ENCODE measurements at places on chromosomes 6 and 20. TPM values are rescaled to one million over a fixed set of nuclear protein-coding genes. Genes with fewer than 3 reads are reported as not detected.

DNA sequence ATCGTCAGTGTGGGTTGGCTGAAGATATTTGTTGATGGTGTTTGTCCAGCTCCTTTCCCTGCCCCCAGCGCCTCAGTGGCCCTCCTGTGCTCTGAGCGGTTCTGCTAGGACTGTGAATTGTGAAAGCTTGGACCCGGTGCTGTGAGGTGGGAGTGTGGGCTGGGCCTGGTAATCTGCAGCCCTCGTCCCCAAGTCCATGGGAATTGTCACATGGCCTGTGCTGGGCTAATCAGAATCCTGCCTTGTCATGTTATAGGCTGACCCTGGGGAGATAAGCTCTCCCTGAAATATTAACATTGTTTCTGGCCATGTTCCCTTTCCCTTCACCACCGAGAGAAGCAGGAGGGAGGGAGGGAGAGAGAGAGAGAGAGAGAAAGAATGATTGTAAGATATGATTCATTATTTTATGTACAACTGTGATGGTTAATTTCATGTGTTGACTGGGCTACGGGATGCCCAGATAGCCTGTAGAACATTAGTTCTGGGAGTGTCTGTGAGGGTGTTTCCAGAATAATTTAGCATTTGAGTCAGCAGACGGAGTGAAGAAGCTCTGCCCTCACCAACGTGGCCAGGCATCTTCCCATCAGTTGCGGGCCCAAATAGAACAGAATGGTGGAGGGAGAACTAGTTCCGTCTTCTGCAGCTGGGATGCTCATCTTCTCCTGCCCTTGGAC is 62.4 kb downstream of the TFAP2C start:
- no peak for DNase-seq

GRCh38 chr6:113920663-113921267 is 50.2 kb downstream of the HDAC2 start:
- DNase-seq, result no peak

DNA sequence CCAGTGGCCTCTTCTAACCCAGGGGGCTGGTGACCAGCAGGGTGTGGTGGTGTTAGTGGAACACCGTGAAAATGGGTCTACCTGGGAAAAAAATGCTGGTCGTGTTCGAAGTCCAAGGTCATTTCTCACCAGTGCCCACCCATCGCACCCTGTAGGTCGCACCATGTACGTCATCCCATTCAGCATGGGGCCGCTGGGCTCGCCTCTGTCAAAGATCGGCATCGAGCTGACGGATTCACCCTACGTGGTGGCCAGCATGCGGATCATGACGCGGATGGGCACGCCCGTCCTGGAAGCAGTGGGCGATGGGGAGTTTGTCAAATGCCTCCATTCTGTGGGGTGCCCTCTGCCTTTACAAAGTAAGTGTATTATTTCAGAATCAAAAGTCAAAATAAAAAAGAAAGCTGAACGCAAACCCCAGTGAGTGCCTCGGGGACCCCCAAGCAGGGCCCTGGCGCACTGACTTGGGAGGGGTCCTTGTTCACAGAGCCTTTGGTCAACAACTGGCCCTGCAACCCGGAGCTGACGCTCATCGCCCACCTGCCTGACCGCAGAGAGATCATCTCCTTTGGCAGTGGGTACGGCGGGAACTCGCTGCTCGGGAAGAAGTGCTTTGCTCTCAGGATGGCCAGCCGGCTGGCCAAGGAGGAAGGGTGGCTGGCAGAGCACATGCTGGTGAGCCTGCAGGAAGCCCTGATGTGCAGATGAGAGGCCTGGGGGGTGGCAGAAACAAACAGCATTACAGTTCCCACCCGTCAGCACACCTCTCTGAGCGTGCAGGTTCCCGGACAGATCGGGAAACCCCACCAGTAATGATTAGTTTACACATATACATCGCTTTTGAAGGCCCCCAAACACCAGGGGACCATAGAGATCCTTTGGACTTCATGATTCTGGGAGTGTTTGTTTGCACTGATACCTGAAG is 1.9 kb downstream of the PCK1 start:
- no peak for DNase-seq

DNA sequence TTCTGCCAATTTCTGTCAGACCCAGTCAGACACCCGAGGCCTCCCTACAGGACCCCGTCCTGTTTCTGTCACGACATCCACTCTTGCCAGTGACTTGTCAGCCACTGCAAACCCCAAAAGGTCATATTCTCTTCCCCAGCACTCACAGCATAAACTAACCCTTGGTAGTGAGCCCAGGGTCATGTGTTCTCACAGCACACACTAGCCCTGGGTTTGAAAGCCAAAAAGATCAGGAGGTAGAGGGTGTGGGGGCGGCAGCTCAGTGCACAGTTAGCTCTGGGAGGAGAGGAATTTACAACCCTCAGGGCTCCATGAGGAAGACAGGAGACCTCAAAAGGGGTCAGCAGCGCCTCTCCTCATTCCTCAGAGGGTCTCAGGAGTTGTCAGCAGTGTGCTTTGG is 9.9 kb upstream of the SNX9 start:
- no peak for DNase-seq

DNA sequence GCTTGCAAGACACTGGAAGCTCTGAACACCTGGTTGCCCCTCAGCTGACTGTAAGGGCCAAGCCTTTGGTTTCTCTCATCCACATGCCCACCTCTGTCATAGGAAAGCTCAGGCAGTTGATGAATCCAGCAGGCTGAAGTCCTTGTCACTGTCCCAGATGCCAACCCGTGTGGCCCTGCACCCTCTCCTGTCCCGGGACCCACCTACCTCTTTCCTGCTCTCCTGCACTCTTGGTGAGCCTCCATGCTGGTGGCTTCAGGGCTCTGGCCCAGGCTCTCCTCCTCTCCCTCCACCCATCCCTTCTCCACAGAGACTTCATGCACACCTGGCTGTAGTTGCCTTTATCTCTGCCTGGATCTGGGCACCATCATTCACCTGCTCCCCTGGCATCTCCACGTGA is 4.0 kb upstream of the GID8 start:
- DNase-seq, result peak; percentile 33

DNA sequence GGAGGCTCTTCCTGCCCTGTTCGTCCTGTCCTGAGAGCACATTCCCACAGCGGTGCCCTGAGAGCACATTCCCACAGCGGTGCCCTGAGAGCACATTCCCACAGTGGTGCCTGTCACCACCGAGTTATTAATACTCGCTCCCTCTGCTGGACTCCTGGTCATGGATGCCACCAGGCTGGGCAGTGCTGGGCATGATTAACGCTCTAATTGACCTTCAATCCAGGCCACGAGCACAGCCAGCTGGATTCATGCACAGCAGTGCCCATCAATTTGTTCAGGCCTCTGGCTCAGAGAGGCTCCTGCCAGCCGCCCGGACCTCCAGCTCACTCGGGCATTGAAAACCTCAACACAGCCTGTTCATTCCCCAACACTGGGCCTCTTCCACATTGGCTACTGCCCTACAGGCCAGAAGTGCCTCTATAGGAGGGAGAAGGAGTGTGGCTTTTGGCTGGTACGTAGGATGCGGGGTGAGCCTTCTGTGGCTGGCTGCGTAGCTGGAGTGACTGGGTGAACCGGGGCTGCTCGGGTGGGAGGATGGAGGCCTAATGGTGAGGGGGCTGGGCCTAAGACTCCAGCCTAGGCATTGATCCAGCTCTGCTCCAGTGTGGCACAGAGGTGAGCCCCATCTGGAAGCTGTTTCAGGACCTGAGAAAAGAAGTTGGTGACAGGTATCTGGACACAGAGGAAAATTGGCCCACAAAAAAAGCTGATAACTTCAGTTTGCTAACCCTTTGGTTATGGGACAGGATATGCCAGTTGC is 9.3 kb downstream of the IP6K3 start:
- DNase-seq, result no peak

DNA sequence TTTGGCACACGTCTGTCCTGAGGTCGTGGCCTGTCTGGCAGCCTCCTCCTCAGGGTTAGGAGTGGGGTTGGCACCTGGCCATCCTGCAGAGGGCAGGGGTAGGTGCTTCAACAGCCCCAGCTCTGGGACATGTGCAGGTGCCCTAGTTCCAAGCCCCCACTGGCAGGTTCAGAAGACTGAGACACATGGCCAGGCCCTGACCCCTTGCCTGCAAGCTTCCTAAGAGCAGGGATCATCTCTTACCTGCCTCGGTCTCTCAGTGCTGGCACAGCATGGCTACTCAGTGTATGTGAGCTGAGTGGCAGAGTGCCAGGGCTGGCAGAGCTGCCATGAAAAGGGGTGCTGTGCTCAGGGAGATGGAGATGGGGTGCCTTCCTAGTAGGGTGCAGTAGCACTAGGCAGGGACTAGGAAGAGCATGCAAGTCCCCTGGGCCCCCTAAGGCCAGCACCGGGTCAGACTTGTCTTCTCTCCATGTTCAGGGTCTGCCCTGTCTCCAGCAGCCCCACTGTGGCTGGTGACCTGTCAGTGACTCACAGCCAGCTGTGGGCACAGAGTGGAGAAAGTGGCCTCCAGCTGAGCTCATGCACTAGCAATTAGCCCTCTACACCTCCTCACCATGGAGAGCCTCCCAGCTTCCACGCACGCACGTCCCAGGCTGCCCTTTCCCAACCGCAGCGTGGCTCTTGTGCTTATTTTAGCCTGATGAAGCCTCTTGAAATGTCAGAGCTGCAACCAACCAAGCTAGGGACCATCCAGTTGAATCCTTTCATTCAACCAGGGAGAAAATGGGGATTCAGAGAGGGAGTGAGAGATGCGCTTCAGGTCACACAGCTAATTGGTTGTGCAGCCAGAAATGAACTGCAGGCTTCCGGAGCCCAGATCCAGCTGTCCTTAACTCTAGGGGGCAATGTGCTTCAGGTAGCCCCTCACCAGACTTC is 116.6 kb downstream of the MRPL14 start:
- no peak for DNase-seq

DNA sequence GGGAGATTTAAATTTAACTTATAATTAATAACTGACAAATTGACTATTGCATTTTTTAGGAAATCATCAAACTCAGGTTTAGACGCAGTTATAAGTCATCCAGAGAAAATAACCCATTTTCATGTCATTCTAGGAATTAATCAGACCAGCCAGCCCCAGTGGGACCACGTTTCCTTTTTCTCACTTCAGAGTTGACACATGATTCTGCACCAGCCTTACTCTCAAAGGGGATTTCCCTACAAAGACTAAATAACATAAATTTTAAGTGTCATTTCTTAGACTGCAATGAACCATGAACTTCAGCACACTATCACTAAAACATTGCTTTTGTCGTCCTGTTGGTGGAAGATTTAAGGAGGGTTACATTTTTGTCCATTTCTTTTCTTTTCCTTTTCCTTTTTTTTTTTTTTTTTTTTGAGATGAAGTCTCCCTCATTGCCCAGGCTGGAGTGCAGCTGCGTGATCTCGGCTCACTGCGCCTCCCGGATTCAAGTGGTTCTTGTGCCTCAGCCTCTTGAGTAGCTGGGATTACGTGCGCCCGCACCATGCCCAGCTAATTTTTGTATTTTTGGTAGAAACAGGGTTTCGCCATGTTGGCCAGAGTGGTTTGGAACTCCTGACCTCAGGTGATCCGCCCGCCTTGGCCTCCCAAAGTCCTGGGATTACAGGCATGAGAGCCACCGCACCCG is 3.6 kb downstream of the IPCEF1 start:
- peak; percentile 54 for DNase-seq

- DNase-seq, result no peak
Measured at GRCh38 chr6:14380086-14380820, 262.7 kb downstream of the CD83 start.

REM1 gene
- not detected for total RNA-seq

RAET1E gene
- 0.11 TPM for total RNA-seq

DEFB125 gene
- not detected for total RNA-seq

CDH22 gene
- 0.07 TPM for total RNA-seq

RHAG gene
- not detected for total RNA-seq

Data from activated naive CD4-positive, alpha-beta T cell treated with anti-CD3 and anti-CD28 coated beads, Interleukin-2, amount 50 U/mL, for 72 hours (primary cell).